RWPE2 (cell line): ENCODE measurements at places on chromosomes 2 and 18.

DNA sequence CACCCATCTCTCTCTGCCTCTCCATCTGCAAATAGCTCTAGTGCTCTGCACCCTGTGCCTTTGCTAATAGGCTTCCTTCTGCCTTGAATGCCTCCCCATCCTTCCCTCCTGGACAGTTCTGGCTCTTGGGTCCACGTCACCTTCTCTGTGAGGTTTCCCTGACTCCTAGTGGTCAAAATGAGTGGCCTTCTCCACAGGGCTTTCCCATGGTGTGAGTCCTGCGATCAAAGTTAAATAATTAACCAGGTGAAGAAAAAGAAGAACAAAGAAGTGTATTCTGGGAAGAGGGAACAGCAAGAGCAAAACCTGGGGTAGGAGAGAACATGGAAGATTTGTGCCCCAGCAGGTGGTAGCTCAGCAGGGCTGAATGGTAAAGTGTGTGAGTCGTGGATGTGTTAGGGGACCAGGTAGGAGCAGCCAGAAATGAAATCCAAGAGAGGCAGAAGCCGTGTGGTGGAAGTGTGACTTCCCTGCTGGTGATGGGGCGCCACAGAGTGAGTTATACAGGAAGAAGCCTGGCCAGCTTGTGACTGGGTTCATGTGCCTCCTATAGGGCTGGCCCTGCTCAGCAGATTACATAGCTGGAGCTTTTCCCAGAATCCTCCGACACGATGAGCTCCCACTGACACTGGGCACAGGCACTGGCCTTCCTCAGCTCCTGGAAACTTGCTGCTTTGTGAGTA, 93.8 kb upstream of the LDAH start:
- DNase-seq, result no peak

DNA sequence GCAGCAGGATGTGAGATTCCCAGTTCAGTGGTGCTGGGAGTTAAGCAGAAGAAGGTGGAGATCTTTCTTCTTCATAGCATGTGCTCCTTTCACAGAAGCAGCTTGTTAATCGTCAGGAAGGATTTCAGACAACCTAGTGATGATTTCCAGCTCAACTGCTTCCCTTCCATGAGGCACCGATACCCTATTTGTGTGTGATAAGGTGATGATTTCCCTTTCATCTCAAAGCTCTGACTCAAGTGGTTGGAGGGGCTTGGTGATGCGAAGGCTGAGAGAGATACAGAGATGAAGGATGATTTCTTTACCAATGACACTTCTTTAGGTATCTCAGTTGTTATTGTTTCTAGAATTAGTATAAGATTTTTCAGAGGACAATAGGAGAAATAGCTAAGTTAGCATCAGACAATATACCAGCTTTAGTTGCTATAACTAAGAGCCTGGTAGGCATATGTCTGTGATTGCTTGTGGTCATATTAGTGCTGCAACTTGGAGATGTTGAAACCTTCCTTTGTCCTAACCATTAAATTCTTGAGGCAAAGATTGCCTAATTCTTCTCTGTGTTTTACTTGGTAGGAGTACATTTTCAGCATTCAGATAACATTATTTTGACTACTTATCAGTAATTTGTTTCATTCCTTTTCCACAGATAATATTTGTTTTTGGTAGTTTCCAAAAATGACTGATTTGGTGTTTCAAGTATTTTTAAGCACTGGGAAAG, 111.3 kb downstream of the PLCL1 start:
- no peak for DNase-seq

GRCh38 chr2:65393743-65394422, 38.5 kb downstream of the SPRED2 start:
- DNase-seq, result no peak

DNA sequence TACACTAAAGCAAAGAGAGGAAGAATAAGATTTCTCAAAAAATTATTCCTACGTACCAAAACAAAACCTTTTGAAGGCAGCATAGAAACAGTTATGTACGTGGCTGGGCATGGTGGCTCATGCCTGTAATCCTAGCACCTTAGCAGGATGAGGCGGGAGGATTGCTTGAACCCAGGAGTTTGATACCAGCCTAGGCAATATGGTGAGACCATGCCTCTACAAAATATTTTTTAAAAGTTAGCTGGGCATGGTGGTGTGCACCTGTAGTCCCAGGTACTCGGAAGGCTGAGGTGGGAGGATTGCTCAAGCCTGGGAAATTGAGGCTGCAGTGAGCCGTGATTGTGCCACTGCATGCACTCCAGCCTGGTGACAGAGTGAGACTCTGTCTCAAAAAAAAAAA, 14.9 kb upstream of the CYP26B1 start:
- DNase-seq, result no peak

DNA sequence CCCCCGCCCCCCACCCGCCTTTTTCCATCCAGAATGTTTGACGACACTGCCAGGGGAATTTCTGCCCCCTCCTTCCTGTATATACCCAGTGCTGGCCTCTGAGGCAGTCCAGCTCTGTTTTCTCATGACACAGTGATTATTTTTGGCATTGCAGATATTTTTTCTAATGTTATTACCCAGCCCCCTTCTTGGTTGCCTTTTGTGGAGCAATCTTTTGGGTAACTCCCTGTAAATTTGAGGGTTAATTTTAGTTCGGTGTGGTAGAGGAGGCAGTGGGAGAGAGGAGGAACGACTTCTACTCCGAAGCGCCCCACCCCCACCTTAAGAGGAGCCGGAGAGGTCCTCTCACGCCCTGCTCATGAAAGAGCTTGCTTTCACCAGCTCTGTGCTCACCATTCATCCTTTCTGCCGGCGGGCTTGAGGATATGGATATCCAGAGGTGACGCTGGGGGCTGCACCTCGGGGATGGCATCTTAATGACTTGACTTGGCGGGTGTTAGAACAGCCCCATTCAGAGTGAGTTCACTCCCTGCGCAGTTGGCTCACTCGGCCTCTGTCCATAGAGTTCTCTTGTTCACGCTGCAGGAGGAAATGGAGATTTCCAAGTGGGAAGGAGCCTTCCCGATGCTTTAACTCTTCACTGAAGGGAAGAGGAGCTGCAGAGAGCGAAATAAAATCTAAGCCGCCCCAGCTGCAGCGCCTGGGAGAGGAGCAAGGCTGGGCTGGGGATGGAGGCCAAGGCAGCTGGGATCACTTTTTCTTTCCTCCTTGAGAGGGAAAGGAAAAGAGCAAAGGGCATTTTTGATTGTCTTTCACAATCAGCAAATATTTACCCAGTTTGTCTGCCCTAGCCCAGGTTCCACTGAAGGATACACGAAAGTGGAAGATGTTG, 38.4 kb downstream of the EPAS1 start:
- DNase-seq, result no peak

- DNase-seq, result no peak
Observed at GRCh38 chr2:28404086-28404485, 11.4 kb downstream of the FOSL2 start.
